ENCODE measurements at places on chromosomes 11 and 22.

DNA sequence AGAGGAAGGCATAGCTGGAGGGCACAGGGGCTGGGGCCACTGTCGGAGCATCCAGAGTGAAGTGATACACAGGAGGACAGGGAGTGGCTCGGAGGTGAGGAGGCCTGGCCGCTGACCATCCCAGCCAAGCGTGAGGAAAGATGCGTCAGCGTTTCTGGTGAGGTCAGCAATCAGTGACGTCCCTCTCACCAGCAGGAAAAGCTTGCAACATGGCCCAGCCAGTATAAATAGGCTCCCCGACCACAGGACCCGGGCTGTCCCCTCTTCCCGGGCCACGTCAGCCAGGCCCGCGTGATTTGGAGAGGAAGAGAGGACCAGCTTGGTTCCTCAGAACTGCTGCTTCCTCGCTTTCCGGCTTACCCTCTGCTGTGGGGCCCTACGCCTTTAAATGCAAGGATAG, 4.2 kb upstream of the OSM start:
- DNase-seq: no peak

GRCh38 chr11:44505581-44506054, 59.8 kb upstream of the CD82 start:
- DNase-seq: no peak

GRCh38 chr11:4388221-4388620, 5.3 kb downstream of the TRIM21 start:
- DNase-seq: no peak

DNA sequence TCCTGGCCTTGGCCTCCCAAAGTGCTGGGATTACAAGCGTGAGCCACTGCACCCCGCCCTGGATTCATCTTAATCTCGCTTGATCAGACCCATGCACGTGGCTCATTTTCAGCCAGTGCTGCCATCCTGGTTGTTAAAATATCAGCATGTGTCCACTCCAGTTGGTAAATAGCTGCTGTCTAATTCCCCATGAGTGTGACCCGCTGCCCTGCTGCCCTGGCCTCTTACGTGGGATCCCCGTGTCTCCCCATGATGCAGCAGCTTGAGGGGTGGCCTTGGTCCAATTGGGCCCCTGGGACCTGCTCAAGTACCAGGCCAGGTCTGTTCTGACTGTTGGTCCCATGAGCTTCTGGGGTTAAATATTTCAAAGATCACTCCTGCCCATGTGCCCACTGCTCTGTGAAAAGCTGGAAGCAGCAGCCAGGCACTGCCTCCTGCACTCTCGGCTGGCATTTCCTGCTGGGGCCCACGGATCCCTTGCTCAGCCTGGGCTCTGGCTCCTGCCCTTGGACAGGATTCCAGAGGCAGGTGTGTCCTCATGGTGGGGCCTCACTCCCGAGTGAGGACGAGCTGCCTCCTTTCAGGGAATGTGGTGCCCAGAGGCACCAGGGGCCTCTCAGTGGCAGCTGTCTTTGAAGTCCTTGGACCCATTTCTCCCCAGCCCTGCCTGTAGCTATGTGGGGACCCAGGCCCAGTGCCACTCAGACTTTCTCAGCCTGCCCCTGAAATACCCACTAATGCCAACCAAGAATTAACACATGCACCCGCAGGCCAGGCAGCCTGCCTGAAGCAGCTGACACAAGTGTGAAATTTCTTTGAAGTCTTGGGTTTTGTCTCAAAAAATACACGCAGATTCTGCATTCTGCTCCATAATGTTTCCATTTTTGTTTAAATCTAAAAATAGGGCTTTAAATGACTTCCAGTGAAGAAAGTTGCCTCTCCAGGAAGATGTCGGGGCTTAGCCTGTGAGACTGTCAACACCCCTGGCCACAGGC, 38.1 kb upstream of the PRDM11 start:
- DNase-seq: no peak

GRCh38 chr11:126090452-126090851, 27.8 kb upstream of the CDON start:
- no peak for DNase-seq

DNA sequence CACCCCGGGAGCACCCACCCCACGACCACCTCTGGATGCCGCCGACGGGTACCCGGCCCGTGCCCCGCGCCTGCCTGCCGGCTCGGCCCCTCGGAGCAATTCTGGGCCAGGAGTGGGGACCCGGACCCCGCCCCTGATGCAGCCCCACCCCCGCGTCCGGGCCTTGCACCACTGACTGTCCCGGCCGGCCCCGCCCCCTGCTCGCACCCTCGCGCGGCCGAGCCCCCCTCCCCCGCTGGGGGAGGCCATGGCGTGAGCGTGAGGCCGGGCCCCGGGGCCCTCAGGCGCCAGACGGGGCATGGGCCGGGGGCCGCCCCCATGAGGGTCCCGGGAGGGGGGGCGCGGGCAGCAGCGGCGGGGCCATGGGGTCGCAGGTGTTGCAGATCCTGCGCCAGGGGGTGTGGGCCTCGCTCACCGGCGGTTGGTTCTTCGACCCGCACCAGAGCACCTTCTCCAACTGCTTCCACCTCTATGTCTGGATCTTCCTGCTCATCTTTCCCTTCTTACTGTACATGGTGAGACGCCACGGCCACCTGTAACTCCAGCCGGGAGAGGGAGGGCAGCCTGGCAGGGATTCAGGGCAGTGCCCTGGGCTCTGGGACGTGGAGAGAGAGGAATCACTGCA, 486 bp downstream of the PCNX3 start:
- no peak for DNase-seq

- DNase-seq: no peak
Observed at GRCh38 chr11:126485021-126485792, 129.7 kb downstream of the ST3GAL4 start.

DNA sequence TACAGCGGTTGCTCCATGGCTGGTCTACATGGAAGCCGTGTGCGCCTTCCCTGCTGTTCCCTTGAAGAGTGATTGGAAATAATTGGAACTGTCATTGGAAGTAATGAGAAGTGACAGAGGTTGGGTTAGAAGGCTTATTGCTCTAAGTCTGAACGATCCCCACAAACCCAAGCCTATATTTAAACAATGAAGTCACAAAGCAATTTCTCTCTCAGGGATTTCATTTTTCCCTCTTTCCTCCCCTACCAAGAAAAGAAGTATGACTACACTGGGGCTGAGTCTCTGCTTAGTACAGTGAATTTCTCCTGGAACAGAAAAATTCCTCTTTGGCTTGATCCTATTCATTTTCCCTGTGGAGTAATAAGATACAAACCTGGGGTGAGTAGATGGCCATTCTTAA, 7.8 kb downstream of the CLMP start:
- no peak for DNase-seq

- no peak for DNase-seq
Observed at GRCh38 chr22:49773531-49773930, 54.1 kb downstream of the BRD1 start.

DNA sequence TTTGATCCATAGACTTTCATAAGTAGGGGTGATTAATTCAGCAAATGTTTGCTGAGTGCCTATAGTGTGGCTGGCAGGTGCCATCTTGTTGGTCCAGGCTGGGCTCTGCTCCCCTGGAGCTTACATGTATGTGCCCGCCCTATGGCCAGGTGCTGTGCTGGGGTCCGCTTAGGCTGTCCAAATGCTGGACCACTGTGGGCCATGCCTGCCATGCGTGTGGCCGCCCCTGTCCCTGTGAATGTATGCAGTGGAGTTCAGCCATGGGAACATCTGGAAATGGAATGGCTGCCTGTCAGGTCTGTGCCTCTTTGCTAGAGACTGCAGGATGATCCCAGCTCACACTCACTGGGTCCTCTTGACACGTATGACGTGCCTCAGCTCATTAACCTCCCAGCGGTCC, 594.6 kb downstream of the TBC1D22A start:
- no peak for DNase-seq

GRCh38 chr22:23525510-23525909, 54.6 kb downstream of the IGLL1 start:
- no peak for DNase-seq

GRCh38 chr22:20000246-20001081, 16.2 kb downstream of the ARVCF start:
- no peak for DNase-seq

DNA sequence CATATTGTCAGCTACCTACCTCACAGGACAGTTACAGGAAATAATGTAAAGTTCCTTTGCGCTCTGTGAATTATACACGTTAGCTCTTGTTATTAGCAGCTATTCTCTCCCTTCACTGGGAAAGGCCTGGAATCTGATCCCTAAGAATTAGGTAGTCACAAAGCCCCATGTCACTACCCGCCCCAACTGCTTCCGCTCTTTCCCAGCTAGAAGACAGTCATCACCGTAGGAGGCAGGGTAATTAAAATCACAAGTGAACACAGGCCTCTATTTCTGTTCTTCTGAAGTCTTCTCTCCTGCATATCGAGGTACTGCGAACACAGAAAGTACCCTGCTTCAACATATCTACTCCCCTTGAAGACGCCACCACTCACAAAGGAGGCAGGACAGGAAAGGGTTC, 12.6 kb upstream of the AHNAK start:
- no peak for DNase-seq

DNA sequence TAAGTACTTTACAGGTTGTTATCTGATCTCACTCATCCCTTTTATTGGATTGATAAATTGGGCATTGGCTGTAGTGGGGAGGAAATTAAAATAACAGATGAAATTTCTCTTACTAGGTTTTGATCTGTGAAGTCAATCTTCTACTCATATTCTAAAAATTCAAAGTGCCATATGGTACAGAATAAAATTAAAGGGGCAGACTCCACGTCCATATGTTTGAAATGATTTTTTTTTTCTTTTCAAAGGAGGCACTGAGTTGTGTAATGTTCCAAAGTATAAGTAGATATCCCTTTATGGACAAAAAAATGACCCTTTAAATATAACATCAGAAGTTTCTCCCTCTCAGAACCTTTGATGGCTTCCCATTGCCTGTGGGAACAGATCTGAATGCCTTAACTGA, 207.4 kb downstream of the DBX1 start:
- no peak for DNase-seq

DNA sequence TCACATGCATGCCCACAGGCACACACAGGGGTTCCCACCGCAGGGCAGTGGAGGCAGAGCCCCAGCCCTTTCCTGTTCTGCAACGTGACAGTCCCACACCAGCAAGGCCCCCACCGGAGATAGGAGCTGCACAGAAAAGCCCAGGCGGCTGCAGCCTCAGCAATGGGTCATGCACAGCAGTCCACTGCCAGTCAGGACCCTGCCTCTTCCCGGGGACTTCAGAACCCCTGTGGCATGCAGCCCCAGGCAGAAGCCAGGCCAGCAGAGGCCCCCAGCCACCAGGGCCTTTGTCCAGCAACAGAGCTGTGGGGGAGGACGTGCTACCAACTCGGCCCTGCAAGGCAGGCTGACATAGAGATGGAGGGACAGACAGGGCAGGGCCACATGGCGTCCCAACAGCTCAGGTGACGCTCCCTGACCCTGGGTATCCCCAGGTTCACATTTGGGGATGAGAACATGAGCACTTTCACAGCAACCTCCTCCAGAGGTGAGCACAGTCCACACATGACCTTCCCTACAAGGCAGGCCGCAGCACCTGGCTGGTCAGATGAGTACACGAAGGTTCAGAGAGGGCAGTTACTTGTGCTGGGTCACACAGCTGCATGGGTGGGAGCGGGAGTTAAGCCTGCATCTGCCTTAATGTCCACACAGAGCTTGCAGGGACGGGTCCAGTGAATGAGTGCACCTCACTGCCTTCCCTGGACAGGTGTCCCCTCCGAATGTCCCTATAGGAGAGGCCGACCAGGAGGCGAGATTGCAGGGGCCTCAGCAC, 87.3 kb downstream of the CELSR1 start:
- DNase-seq: no peak

DNA sequence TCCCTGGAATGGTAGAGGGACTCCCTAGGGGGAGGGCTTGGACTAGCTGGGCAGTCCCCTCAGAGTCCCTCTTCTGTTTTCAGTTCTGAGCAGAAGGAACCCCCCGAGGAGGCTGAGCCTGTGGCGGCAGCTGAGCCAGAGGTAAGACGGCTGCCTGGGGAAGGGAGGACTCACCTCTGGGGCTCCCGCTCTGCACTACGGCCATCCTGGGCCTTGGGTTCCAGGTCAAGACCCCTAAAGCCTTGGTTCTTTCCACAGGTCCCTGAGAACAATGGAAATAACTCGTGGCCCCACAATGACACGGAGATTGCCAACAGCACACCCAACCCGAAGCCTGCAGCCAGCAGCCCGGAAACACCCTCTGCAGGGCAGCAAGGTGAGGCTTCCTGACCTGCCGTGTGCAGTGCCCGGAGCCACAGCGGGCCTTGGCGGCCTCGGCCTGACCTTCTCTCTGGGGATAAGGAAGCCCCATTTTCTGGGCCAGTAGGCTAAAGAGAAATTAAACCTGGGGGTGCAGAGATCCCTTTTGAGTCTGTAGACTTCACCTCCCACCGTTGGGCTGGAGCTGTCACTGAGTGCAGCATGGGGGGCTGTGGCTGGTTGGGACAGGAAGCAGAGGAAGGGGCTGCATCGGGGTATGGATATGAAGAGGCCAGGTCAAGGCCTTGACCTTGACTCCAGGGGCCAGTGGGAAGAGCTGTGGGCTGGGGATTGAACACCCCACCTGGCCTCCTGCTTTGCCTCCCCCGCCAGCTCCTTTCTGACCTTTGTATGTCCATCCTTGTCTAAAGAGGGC, 15.0 kb downstream of the INCENP start:
- no peak for DNase-seq

DNA sequence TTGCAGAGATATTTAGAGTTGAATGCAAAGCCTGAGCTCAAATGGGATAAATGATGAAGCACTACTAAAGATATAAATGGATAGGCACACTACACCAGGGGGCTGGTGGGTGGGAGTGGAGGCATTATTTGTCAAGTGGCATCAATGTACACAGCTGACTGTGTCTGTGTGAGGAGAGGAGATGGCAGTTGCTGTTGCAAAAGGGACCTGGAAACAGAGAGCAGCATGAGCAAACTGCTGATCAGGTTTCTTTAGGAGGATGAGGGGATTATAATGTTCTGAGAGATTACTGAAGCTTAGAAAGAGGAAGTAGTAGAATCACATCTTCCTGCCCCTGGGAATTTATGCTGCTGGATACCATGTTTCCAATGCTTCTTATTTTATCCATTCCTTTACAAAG, 39.4 kb upstream of the LIN7C start:
- no peak for DNase-seq

DNA sequence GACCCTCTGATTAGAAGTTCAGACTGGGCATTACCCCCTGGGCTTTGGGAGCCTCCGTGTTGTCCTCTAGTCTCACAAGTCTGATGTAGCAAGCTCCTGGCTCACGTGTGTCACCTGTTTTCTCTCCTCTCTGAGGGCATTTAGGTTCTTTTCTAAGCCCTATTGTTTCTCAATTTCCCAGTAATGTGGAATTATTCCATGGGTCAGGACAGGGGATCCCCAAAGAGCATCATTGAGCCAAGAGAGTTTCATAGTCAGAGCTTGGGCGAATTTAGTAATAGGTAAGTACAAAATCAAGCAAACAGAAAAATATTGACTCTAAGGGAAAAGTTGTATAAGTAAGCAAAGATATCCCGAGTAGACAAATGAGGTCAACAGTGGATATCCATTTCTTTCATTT, 57.3 kb downstream of the PPP6R2 start:
- no peak for DNase-seq

GRCh38 chr11:47152953-47153950, 23.4 kb downstream of the ARFGAP2 start:
- DNase-seq: peak; percentile 79

- DNase-seq: no peak
Observed at GRCh38 chr11:57429946-57430345, 3.0 kb upstream of the SLC43A3 start.

Data from left kidney (tissue), 8 donors.